Ovary (tissue), 10 donors: ENCODE measurements at places on chromosomes 1 and 21. TPM values are rescaled to one million over a fixed set of nuclear protein-coding genes. Genes with fewer than 3 reads are reported as not detected.

DNA sequence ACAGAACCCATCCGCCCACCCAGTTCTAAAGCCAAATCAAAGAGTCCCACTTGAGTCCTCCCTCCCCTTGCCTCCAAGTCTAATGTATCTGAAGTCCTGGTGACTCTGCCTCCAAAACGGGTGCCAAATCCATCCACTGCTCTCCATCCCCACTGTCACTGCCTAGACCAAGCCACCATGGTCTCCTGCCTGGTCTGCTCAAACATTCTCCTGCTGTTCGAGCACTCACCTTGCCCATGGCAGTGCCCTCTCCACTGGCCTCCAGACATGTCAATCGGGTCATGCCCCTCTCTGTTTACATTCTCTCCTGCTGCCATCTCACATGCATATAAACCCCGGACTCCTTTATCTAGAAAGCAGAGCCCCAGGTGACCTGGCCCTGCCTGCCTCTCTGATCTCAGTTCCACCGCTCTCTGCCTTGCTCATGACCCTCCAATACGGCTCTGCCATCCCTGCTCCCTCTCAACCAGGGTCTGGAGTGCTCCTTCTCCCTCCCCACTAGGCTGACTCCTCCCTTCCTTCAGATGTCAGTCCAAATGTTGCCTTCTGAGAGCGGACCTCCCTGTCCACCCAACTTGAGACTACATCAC is 32.1 kb upstream of the MX1 start:
- no peak for DNase-seq

DNA sequence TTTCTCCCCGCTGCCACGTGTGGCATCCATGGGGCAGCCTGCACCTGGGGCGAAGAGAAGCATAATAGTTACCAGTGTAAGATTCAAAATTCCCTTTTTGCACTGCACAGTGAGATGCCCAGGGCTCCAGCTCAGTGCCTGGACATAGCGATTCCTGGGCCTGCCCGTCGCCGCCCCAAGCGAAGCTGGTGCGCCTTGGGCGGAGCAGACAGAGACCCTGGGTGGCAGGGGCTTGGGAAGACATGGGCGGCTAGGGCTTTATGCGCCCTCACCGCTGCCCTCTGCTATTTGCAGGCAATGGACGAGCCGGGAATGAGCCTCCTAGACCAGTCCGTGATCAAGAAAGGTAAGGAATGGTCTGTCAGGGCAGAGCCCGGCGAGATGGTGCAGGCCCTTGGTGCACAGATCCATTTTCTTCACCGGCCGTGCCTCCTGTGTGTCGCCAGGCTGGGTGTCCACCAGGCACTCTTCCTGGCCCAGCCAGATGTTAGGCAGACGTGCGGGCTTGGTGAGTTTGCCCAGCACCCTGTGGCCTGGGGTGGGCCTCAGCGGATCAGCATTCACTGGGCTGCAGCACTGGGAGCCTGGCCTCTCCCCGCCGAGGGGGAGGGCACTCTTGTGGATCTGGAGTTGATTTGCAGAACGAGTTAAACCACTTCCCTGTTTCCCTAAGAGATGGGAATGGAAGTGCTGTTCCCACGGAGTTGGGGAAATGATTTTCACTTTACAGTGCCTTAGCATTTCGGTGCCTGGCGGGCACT is 1.7 kb downstream of the TFAP2E start:
- no peak for DNase-seq

DNA sequence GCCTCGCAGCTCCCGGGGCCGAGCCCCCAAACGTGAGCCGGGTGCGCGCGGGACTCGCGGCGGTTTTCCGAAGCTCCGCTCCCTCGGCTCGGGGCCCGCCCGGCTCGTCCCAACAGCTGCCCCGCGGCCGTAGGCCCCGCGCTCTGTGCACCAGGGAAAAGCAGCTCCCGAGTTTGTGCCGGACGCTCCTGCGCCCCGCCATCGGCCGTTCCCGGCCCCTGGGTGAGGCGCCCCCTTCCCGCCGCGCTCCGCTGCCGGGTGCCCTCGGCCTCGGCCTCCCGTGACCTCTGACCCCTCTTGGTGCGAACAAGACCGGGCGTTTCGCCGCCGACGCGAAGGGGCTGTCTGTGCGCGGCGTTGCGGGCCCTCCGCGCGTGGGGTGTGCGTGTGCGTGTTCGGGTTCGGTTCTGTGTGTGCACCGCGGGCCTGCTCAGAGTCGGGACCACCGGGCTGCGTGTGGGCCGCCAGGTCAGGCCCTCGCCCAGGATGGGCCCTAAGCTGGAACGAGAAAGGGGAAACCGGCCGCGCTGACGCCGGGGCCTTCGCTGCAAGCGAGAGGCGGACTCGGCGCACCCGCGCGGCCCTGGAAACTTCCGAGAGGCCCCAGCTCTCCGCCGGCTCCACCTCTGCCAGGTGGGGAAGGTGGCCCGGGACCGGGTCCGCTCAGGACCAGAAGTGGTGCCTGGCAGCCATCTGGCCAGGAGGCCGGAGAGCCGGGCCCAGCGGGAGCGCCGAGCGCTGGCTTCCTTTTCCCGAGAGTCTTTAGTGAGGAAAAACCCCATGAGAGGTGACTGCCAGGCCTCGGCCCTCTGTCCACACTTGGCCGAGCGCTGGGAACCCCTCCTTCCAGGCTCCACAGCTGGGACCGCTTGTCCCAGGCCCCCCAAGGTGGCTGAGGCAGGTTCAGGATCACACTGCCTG is 1.9 kb downstream of the PRDM16 start:
- DNase-seq, result peak; percentile 35

DNA sequence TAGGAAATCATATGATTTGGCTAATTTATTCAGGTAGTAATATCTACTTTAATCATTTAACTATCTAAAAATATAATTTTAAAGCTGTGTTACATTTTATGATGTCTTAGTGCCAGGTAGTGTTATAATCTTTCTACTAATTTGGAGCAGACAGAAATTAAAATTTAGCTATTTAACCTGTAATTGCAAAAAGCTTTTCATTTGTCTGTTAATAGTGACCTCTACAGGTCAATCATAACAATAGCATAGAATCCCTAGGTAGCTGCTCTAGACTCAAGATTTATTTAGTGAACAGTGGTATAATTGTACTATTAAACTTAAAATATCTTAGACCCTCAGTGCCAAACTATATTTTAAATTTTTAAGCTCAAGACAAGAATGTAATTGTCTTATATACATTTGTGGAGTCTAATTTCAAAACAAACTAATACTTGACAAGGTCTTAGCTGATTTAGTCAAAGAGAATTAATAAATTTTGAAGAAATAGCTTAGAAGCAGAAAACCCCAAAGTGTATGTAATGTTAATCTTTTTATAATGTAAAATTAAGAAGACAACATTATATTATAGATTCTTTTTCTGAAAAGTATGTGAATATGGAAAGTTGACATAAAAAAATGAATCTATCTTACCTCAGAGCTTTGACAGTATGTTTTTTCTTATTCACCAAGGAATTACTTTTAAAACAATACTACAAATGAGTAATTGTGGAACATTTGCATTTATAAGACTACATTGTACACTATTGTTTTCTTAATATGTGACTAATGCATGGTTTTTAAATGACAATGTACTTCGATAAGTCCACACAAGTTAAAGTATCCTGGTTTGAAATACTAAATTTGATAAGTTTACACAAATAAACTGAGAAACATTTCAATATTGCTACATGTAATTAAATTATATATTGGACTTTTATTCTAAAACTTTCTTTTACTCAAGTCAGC is 64.1 kb upstream of the RNPC3 start:
- DNase-seq, result no peak

Gene GCSAML
- 0.35 TPM for total RNA-seq
